ENCODE measurements at places on chromosomes 5 and 9.
A peak's percentile ranks its signal among the peaks of the same experiment; 100 is the strongest.

DNA sequence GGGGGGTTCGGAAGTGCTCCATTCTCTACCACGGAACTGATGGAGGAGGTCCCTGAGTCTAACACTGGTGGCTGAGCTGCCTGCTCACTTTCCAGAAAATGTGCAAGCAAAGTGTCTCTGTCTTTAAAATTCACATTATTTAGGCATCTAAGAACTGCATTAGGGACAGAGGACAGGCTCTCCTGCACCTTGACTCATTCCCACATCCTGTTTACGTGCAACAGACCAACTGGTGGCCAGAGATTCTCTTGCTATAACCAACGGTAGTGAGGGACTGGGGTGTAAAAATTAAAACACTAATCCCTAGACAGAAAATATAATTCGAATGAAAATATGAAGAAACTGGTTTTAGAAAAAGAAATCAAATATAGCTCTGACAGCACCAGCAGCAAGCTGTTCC is 320.9 kb downstream of the IRX2 start:
- DNase-seq = no peak

DNA sequence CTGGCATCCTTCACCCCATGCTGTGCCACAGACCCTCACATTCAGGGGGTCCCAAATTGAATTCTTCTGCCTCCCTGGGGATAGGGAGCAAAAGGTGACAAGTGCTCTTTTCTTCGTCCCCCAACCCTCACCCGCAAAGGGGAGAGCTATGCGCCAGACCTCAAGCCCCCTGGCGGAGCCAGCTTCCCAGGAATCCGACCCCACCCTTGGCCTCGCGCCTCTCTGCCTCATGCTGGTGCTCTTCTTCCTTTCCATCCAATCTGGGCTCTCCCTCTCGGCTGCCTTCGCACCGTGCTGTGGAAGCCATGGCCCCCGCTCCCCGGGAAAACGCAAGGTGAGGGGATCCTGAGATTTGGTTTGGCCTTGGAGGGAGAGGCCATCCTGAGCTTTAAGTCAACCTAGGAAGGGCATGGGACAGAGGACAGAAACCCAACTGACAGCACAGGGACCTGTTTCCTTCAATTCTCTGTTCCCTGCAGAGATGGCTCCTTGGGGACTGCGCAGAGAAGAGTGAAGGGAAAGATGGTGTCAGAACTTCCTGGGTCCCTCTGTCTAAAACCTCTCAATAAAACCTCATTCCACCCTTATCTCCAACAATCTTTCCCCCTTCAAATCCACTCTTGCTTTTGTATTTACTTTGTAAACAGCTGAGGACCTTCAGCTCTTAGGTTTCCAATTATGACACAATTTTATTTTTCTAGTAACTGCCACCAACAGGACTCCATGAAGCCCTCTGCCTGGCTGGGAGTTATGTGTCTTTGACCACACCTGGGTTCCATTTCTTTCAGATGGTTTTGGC is 36.3 kb upstream of the CRB2 start:
- DNase-seq = no peak

- no peak for DNase-seq
Observed at GRCh38 chr9:124698265-124698664, 72.8 kb downstream of the NR6A1 start.

GRCh38 chr5:88854769-88855168 is 28.2 kb downstream of the MEF2C start:
- no peak for DNase-seq

DNA sequence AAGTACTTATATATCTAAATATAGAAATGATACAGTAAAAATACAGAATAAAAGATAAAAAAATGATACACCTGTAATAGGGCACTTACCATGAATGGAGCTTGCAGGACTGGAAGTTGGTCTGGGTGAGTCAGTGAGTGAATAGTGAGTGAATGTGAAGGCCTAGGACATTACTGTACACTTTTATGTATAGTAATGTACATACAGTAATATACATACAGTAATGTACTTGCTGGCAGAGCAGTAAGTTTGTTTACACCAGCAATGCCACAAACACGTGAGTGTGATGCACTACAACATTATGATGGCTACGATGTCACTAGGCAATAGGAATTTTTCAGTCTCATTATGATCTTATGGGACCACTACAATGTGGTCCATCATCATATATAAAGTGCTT is 34.2 kb downstream of the SUSD1 start:
- no peak for DNase-seq

- no peak for DNase-seq
Observed at GRCh38 chr5:124996023-124996763, 249.8 kb upstream of the ZNF608 start.

DNA sequence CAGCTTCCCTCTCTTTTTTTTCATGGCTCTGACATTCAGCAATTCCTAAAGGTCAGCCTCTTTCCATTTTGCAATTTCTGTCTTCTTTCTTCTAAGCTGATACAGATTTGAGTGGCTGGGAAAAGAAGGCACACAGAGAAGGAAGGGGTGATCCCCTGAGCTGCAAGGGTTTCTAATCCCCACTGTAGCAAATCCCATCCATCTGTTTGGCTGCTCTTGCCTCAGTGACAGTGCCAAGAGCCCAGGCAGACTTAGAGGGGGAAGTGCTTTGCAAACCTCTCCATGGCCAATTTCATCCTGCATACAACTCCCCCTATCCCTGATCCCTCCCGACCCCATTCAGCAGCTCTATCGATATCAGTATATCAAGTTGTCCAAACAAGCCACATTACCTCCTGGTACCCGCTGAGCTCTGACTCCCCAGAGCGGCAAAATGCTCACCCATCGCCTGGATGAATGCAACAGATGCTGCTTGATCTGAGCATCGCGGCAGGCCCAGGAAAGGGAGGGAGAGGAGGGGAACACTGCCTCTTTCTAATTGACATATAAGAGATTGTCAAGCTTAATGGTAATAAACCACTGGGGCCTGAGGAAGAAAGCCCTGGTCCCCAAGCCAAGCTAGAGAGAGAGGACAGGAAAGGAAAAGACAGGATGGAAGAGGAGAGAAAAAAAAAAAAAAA is 268.9 kb downstream of the ASTN2 start:
- no peak for DNase-seq

DNA sequence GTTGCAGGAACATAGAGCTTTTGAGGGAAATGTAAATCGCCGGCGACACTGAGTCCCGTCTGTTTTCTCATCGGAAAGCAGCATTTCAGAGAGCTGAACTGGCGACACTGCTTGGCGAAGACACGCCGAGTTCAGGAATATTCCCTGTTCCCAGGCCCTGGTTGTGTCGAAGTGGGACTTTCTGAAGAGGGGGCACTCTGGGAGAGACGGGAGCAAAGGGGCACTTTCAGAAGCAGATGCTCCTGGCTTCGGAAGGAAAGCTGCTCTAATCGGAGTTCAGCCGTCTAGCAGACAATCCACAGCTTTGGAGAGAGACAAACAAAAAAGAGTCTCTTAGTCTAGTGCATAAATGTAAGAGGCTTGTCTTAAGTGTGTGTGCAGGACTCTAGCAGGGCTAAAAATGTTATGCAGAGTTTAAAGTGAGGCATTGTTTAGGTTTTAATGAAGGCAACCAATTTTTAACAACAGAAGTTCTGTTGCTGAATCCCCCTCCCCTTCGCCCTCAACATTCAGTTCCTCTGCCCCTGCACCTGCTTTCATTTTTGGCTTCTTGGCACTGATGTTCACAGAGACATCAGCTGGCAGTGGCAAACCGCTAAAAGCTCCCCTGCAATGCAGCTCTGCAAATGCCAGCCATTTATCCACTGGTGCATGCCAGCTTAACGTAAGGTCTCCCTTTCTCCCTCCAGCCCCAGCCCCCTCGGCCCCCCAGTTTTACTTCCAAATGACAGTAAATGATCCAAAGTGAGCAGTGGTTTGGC is 289.5 kb upstream of the MPDZ start:
- DNase-seq = no peak

DNA sequence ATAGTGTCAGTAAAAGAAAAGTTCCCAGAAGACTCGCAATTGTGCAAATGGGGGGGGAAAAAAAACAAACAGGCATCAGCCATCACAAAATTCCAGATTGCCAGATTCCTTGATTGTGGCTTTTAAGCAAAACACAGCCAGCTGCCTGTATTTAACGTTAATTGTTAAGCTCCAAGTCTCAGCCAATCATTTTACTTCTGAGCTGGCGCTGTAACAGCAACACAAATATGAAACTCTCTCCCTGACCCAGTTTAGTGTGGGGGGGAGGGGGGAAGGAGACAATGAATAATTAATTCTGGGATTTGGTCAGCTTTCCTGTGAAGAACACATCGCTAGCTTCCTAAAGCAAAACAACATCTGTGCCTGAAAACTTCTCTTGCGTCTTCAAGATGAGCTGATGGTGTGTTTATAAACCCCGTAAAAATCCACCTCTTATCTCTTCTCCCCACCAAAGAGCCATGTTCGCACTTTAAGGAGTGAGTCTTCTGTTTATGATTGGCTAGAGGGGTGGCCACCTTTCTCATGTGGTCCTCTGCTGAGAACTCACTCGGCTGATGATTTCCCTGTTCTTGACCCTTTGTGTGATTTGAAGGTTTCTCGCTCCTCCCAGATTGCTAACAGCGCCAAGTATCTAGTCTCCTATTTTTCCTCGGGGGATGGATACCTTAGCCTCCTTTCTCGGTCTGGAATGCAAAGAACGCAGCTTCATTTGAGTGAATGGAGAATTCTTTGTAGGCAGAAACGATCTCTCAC is 160.2 kb upstream of the DAPK1 start:
- no peak for DNase-seq

- DNase-seq = no peak
Observed at GRCh38 chr5:107387526-107388140, 283.1 kb downstream of the EFNA5 start.

GRCh38 chr5:24899180-24899579 is 254.4 kb upstream of the CDH10 start:
- DNase-seq = peak; percentile 37

DNA sequence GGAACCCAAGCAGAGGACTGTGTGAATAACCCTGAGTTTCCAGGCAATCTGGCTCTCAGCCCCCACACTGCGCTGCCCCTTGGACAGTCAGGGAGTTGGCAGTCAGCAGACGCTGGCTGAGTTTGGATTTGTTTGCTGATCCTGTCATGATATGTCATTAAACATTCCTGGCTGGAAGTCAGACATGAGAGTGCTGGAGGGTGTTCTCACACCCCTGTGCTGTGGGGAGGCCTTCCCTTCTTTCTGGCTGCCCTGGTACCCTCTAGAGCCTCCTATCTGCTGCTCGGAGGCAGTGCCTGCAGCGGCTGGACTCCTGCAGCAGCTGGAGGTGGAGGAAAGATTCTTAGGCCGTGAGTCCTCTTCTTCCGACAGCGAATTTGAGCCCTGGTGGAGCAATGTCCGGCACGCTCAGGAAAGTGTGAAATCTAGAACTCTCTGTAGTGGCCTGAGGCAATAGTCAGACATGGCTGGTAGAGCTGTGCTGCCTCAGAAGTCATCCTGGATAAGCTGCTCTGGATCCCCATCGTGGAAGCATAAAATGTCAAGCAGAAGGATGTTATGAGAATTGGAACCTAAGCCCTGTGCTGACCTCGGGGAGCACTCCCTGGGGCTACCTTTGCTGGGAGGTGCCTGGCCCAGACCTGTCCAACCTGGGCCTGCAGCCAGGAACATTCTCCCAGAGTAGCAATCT is 72.0 kb downstream of the PDE8B start:
- no peak for DNase-seq

DNA sequence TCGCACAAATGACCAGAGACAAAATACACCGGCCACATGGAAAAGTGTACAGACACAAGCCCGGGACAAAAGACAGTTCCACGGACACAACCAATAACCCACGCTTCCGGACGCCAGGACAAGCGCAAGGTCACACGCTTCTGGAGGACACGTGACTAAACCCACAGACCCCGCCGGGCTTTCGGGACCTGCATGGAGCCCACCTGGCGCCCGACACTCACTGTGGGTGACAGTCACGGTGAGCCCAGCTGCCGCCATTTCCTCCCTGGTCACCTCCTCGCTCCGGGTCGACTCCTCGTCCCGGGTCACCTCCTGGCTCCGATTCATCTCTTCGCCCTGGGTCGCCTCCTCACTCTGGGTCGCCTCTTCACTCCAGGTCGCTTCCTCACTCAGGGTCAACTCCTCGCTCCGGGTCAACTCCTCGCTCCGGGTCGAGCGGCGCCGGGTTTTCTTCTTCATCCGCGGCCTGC is 470 bp downstream of the BAG1 start:
- no peak for DNase-seq

- DNase-seq = peak; percentile 7
Observed at GRCh38 chr5:113678924-113679575, 165.6 kb downstream of the YTHDC2 start.

GRCh38 chr5:176497852-176498251 is 39.4 kb downstream of the RNF44 start:
- no peak for DNase-seq

DNA sequence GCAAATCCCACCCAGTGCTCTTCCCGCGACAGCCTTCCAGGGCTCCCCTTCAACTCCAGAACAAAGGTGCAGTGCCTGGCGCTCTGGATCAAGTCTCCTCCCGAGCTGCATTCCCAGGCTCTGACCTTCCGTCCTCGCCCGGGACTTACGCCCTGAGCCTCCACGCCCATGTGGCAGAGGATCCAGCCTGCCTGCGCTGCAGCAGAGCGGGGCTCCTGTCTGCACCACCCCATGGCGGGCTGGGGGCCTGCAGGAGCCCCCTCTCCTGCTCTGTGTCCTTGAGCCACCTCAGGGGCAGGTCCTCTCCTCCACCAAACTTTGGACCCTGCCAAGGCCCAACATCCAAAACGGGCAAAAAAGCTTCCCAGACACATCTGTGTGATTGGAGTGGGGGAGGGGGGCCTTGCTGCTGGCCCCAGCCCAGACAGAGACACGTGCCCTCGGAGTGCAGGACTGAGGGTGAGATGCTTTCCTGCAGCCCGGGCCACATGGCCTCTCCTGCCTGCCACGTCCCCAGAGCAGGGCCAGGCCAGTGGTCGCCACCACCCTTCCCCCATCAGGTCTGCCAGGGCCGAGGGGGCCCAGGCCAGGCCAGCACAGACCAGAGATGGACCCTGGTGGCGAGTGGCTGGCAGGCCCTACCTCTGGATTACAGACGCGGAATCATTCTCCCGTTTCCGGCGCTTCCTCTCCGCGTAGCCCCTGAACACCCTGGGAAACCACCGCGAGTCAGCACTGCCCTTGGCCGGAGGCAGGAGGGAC is 4.4 kb downstream of the NSMF start:
- DNase-seq = no peak

DNA sequence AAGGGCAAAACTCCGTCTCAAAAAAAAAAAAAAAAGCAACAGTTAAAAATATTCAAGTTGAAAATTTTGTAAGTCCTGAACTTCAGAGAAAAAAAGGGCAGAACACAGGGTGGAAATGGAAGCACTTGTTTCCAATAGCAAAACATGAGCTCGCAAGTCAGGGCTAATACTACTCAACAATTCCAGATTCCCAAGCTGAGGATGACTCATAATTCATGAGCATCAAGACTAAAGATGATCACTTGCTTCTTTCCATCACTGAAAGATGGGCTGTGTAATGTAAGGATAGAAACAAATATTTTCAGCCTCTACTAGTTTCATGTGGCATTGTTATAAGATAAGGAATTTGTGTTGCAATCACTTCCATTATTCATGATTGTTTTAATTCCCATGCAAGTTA is 33.5 kb upstream of the FST start:
- no peak for DNase-seq

- no peak for DNase-seq
Observed at GRCh38 chr9:31210978-31211570, 1173.4 kb upstream of the ACO1 start.

- no peak for DNase-seq
Observed at GRCh38 chr9:129481810-129482511, 138.9 kb downstream of the C9orf50 start.
